ENCODE measurements at places on chromosomes 6 and 20. TPM values are rescaled to one million over a fixed set of nuclear protein-coding genes. Genes with fewer than 3 reads are reported as not detected.

The TSPO2 gene
- not detected for total RNA-seq

The BMP7 gene
- 5.1 TPM for total RNA-seq

The OR2H1 gene
- not detected for total RNA-seq

The AKAP12 gene
- total RNA-seq, result 151 TPM

The TRAPPC3L gene
- 0.63 TPM for total RNA-seq

The DSN1 gene
- 4.5 TPM for total RNA-seq

Measured in omental fat pad (tissue), 4 donors.